ENCODE measurements at places on chromosomes 7 and 10.

DNA sequence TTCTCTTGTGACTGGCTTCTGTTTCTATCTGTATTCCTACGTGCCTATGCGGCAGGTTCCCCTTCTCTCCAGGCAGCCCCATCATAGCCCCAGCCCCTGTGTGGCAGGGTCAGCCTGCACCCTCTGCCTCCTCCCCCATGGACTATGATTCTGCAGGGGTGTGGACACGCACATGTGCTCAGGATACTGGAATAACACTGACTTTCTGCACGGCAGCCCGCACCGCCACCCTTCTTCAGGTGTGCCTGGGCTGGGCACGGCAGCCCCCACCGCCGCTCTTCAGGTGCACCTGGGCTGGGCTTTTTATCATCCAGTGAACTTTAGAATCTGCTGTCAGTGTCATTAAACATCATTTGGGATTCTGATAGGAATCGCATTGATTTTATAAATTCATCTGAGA is 202.6 kb upstream of the PPP2R2D start:
- no peak for DNase-seq

DNA sequence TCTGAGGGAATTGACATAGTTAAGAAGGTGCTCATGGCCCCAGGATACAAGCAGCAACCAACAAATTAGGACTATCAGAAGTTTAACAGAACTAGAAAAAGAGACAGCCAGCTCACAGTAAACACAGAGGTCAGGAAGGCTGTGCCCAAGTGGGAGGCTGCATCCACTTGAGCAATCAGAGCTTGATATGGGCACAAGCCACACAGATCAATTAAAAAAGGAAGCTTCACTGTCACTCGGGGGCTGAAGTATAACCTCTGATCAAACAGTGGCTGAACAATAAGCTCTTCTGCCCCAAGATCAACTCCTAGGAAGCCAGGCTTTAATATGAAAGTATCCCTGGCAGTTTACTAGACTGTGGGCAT is 40.0 kb downstream of the ZNF438 start:
- no peak for DNase-seq

GRCh38 chr7:48300301-48300700 is 129.0 kb downstream of the ABCA13 start:
- DNase-seq: no peak

DNA sequence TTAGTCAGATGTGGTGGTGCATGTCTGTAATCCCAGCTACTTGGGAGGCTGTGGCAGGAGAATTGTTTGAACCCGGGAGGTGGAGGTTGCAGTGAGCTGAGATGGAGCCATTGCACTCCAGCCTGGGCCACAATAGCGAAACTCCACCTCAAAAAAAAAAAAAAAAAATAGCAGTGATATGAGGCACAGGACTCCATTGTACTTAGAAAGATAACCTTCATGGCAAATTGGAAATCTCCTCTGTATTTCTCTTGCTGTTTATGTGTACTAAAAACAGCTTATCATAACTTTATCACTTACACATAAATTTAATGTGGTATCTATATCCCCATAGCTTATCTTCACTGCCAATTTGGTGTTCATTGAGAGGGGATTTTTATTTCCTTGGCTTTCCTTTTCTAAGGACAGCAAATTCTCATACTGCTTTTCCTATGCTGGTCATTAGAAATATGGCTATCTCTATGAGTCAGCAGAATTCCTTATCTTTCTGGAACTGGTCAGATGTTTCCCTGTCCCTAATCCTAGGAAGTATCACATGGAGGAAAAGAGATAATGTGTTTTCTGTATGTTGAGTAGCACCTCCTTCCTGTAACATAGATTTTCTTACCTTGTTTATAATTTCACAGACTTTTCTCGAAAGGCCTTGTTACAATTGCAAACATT is 40.6 kb upstream of the ZEB1 start:
- DNase-seq: no peak

- no peak for DNase-seq
Observed at GRCh38 chr10:86486856-86487255, 34.7 kb downstream of the WAPL start.
